Kidney (tissue), 22 donors: ENCODE measurements at places on chromosomes 1 and 21.

DNA sequence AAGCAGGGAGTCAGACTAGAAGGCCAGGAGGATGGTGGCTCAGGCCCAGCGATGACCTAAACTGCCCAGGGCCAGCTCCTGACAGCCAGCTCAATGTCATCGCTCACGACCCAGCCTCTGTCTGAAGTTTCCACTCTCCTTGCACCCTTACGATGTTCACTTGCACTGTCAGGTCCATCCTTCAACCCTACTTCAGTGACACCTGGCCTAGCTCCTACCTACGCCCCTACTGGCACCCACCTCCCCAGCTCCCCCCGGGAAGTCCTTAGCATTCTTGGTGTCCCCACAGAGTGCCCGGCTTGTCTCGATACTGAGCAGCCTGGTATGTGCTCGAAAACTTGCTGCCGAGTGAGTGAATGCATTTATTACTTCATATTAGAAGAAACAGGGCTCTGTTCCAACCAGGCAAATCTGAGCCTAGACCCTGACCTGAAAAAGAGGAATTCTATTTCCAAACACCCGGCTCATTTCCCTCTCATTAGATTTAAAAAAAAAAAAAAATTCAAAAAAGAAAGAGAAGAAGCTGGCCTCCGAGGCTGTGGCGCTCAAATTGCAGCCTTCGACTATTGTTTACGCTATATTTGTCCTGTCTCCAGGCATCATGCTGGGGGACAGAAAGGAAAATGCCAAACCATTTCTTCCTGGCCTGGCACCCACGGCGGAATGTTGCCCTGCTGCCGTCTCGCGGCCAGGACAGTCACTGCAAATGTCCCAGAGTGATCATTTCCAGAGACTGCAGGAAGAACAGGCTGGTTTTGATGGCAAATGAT lies 29.8 kb upstream of the LRRC38 start:
- no peak for DNase-seq

DNA sequence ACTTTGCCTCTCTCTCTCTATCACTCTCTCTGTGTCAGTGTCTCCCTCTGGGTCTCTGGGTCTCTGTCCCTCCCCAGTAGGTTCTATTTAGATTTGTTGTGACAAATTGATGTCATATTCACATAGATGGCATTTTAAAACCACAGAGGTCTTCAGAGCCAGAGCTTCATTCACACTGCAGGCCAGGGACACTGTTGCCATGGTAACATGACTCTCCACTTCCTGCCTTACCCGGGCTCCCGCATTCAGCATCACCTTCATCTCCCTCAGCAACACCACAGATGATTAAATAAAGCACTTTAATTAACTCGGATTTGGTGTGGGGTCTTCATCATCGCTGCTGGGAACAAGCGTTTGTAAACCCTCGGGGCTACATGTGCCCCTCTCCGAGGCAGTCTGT lies 132.6 kb downstream of the ETS2 start:
- DNase-seq, result no peak

- DNase-seq, result no peak
Measured at GRCh38 chr1:67666636-67667035, 18.4 kb upstream of the GADD45A start.

GRCh38 chr21:34606621-34607020 lies 8.3 kb downstream of the RCAN1 start:
- DNase-seq, result no peak

- DNase-seq, result peak; percentile 52
Measured at GRCh38 chr1:2250721-2251281, 22.7 kb downstream of the SKI start.

GRCh38 chr1:1080122-1080757 lies 6.1 kb upstream of the RNF223 start:
- DNase-seq, result peak; percentile 88

- no peak for DNase-seq
Measured at GRCh38 chr1:36327421-36328087, 4.1 kb upstream of the EVA1B start.

- DNase-seq, result no peak
Measured at GRCh38 chr1:247266053-247266452, 10.2 kb downstream of the VN1R5 start.

DNA sequence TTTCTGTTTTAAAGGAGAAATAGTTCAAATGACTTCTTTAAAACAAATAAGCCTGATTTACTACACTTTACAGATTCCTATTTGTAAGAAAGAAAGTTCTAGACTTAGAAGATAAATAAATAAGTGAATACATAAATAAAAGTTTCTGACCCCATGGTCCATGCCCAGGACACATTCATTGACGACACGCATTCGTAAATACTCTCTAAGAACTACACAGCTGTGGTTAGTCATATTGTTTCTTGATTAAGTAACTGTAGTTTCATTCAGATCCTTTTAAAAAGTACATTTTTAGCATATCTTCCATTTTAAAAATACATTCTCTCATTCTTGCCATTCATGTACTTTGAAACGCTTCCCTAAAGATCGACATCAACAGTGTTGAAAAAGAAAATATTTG lies 497.4 kb downstream of the SETD4 start:
- DNase-seq, result no peak

- no peak for DNase-seq
Measured at GRCh38 chr1:156091610-156092009, 9.3 kb upstream of the MEX3A start.

DNA sequence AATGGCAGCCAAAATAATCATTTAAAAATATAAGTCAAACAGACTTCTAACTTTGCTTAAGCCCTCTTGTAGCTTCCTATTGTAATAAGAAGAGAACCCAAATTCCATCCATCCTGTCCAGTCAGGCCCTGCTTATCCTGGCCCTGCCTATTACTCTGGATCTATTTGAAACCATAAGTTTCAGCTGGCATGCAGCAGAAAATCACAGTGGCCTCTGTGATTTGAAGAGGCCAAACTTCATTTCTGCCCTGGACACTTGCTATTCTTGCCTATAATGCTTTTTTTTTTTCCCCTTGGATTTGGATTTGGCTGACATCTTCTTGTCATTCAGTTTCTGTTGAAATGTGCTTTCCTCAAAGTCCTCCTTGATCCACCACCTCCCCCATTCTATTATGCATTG lies 642.8 kb downstream of the USP25 start:
- DNase-seq, result no peak

- DNase-seq, result no peak
Measured at GRCh38 chr1:9314111-9314510, 21.4 kb downstream of the SPSB1 start.

DNA sequence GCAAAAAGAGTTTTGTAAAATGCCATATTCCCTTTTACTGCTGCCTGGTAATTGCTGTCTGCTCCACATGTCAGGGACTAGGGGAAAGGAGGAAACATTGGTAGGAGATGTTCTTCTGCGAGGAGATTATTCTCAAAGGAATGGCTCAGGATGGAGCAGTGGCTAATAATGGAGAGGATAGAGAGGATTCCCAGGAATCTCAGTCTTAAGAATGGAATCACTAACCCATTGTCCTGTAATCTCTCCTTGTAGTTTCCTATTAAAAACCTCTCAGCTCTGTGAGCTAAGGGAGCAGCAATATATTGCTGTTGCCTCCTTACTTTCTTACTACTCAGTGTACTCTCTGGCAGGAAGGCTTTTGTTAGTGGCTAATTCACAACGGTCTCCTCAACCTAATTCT lies 175.4 kb downstream of the HS2ST1 start:
- DNase-seq, result no peak

- peak; percentile 99 for DNase-seq
Measured at GRCh38 chr1:25905680-25906643, at the start of gene STMN1. TSS of gene STMN1 (minus strand) at chr1:25906419. CDS start at chr1:25904676, 1,743 bp downstream.

DNA sequence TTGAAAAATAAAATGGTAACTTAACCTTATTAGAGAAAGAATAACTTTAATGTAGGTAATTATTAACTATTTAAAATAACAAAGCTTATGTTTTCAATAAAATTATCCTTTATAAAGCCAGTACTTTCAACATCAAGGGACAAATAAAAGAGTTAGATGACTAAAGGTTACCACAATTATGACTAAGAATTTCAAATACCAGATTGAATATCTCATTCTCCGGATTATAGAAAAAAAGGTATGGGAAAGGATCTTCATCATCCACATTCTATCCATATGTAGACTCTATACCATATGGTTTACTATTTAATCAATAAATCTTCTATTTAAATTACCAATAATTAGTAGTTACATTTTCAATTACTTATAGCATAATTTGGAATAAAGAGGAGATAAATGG lies 62.8 kb downstream of the TOR3A start:
- DNase-seq, result no peak
